ENCODE measurements at places on chromosomes 7 and 10. TPM values are rescaled to one million over a fixed set of nuclear protein-coding genes. Genes with fewer than 3 reads are reported as not detected.

The GPNMB gene
- 206 TPM for total RNA-seq

The CUL1 gene
- total RNA-seq, result 88.2 TPM

The WEE2 gene
- total RNA-seq, result not detected

The OPALIN gene
- total RNA-seq, result not detected

The MPP7 gene
- total RNA-seq, result 2.3 TPM

The TAX1BP1 gene
- 108 TPM for total RNA-seq

The IGFBP3 gene
- total RNA-seq, result 14.0 TPM

GRCh38 chr10:72370201-72370722 lies 15.5 kb upstream of the DNAJB12 start:
- DNase-seq, result no peak

DNA sequence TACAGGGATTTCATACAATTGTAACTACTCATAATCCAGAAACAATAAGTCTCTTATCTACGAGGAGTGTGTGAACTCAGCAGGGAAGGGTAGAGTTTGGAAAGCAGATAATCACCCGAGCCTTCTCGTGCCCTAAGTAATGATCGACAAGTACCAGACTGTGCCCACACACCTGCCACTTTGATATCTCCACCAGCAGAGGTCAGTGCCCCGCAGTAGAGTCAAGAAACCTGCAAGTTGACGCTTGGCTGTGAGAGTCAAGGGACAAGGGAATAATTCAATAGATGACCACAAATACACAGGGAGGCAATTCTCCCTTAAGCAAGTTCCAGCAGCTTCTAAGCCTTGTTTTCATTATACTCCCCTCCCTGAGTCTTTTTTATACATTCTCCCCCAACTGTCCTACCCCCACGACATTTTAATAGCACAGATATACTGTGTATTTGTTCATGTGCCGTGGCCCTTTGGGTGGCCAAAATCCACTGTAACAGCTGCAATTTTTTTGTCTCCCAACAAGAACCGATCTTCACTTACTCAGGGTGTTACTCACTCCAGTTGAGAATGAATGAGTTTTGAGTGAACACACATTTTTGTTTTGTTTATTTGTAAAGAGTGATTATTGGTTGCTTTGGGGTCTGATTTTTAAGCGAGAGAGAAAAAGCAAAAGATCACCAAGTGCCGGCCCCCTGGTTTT lies 106.9 kb upstream of the RHEB start:
- DNase-seq, result peak; percentile 60

GRCh38 chr7:6725003-6725402 lies 18.3 kb upstream of the ZNF12 start:
- DNase-seq, result no peak

- peak; percentile 95 for DNase-seq
Observed at GRCh38 chr10:72364239-72364777, 9.6 kb upstream of the DNAJB12 start.

GRCh38 chr10:74910976-74911350 lies 84.6 kb downstream of the KAT6B start:
- no peak for DNase-seq

- DNase-seq, result peak; percentile 46
Observed at GRCh38 chr10:97499561-97500296, 1.0 kb downstream of the UBTD1 start.

DNA sequence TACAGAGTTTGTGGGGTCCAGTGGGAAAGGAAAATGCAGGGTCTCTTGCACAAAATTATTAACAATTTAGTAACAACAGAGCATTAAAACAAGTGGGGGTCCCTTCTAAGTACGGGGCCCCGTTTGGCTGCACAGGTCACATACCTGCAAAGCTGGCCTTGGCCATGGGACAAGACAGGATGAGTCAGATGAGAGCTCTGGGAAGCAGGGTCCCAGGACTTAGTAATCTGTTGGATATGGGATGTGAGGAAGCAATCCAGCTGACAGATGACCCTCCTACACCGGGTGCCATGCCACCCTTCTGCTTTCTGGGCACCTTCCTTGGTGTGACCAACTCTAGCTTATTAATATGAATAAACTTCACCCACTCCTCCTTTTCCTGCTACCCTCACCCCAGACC lies 3.2 kb upstream of the DUSP5 start:
- no peak for DNase-seq

- no peak for DNase-seq
Observed at GRCh38 chr7:134428942-134429341, 30.0 kb downstream of the AKR1B1 start.

GRCh38 chr7:93249491-93250148 lies 17.5 kb downstream of the VPS50 start:
- peak; percentile 27 for DNase-seq

- DNase-seq, result peak; percentile 1
Observed at GRCh38 chr7:142063551-142064442, 47.7 kb upstream of the MGAM2 start.

DNA sequence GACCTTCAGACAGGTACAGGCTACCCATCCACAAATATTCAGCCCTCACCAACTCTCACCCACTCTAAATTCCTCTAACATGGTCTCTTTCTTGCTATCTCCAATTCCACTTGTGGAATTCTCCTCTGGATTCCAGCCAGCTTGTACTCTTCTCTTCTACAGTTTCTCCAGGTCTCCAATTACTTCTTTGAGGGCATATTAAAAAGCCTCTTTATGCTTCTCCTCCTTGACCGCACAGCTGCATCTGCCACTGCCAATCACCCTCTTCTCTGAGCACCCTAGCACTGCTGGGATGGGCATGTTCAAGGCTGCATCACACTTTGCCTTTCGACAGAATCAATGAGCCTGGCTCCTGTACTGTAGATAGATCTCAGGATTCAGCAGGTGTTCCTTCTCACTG lies 101.5 kb upstream of the ANKRD1 start:
- peak; percentile 98 for DNase-seq
